Ovary (tissue), 10 donors: ENCODE measurements at places on chromosomes 16 and 17. TPM values are rescaled to one million over a fixed set of nuclear protein-coding genes. Genes with fewer than 3 reads are reported as not detected.
A peak's percentile ranks its signal among the peaks of the same experiment; 100 is the strongest.

Gene ADGRG3
- 0.58 TPM for total RNA-seq

Gene IL21R
- not detected for total RNA-seq

Gene PIK3R5
- 8.9 TPM for total RNA-seq

GRCh38 chr16:58336332-58337089, 41.7 kb upstream of the PRSS54 start:
- H3K27ac ChIP-seq: no peak overlapping the region
- H3K27me3 ChIP-seq: no peaks in the 10 kb centered on the region
- H3K4me1 ChIP-seq: no peaks in the 10 kb centered on the region

- no peaks in the 10 kb centered on the region for H3K27me3 ChIP-seq
- H3K4me1 ChIP-seq: peaks cover 3% of the 10 kb centered on the region
- H3K4me3 ChIP-seq: no peak overlapping the region
- no peaks in the 10 kb centered on the region for H3K36me3 ChIP-seq
- no peak overlapping the region for H3K27ac ChIP-seq
These were observed 675.3 kb downstream of the MAF start for GRCh38 chr16:78925083-78925767.

DNA sequence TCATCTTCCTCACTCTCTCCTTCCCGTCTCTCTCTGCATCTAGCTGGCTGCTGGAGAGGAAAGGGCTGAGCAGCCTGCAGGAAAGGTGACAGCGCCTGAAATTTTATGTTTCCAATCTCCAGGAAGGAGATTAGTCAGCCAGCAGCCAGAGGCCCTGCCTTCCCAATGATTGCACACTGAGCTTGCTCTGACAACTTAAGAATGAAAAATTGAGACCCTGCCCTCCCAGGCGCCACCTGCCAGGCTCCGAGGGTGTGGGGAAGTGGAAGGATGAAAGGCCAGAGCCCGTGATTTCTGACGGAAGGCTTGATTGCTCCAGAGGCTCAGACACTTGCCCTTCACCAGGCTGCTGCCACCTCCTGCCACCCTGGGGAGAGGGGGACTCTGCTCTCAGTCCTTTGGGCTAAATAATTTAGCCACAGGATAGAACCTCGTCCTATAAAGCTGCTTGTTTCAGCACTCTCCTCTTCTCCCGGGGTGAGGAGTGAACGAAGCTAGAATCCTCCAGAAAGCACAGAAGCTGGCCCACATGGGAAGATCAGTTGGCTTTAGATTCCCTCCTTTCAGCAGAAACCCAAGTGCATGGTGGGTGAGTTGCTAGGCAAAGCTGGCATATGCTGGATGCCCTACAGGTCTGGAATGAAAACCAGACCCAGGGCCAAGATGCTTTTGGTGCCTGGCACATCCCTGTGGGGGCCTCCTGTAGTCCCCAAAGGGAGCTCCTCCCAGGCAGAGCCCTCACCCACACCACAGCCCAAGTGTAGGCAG, 33.5 kb downstream of the GRIN2C start:
- H3K36me3 ChIP-seq: no peaks in the 10 kb centered on the region
- H3K4me3 ChIP-seq: no peak overlapping the region
- DNase-seq: no peak
- no peak overlapping the region for H3K27ac ChIP-seq
- no peaks in the 10 kb centered on the region for H3K4me1 ChIP-seq
- no peaks in the 10 kb centered on the region for H3K27me3 ChIP-seq

- no peak overlapping the region for H3K27ac ChIP-seq
- H3K36me3 ChIP-seq: no peaks in the 10 kb centered on the region
- no peak overlapping the region for H3K4me3 ChIP-seq
- H3K27me3 ChIP-seq: no peaks in the 10 kb centered on the region
- DNase-seq: no peak
- H3K4me1 ChIP-seq: peaks cover 2% of the 10 kb centered on the region
These were observed 6.7 kb downstream of the IL4R start for GRCh38 chr16:27320261-27321012.

DNA sequence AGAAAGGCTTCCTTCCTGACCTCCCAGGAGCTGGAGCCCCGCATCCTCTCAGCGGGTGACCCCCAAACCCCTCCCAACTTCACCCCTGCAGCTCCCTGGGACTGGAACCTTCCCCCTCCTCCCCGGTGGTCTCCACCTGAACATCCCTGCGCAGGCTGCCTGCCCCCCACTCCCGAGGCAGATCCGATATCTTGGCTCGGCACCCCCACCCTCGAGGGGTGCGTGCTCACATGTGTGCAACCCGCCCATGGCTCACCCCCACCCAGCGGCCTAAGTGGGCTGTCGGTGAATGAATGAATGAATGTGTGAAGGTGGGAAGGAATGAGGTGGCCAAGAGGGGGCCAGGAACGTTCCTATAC, 39.7 kb downstream of the SLC7A5 start:
- no peaks in the 10 kb centered on the region for H3K36me3 ChIP-seq
- H3K27me3 ChIP-seq: no peaks in the 10 kb centered on the region
- H3K27ac ChIP-seq: no peak overlapping the region
- H3K4me1 ChIP-seq: no peaks in the 10 kb centered on the region

GRCh38 chr16:58393138-58393504, 850 bp downstream of the GINS3 start:
- H3K4me1 ChIP-seq: no peaks in the 10 kb centered on the region
- no peak overlapping the region for H3K27ac ChIP-seq
- peak overlapping the region; percentile 86 for H3K4me3 ChIP-seq
- DNase-seq: no peak

DNA sequence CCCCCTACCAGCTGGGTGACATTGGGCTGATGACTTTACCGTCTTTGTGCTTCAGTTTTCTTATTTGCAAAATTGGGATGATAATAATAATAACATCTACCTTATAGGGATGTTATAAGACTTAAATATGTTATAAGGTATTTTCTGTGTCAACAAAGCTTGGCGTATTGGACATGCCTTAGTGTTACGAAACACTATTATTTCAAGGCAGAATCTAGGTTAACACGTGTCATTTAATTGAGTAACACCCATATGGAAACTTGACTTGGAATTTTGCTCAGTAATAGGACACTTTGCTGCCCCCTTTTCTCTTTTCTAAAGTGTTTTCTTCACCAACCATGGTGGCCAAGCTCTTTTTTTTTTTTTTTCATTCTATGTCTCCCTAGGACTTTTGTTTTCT, 294.2 kb upstream of the SALL1 start:
- no peaks in the 10 kb centered on the region for H3K36me3 ChIP-seq
- H3K27me3 ChIP-seq: no peaks in the 10 kb centered on the region
- H3K4me3 ChIP-seq: no peak overlapping the region
